ENCODE measurements at places on chromosomes 7 and 10. TPM values are rescaled to one million over a fixed set of nuclear protein-coding genes. Genes with fewer than 3 reads are reported as not detected.

- no peaks in the 10 kb centered on the region for H3K27me3 ChIP-seq
- DNase-seq = no peak
- H3K36me3 ChIP-seq = peaks cover 19% of the 10 kb centered on the region
- H3K4me3 ChIP-seq = no peak overlapping the region
- H3K27ac ChIP-seq = no peak overlapping the region
- peaks cover 3% of the 10 kb centered on the region for H3K4me1 ChIP-seq
These were observed 13.4 kb upstream of the SH2D4B start for GRCh38 chr10:80524190-80524909.

The KCP gene
- 1.3 TPM for polyA plus RNA-seq

DNA sequence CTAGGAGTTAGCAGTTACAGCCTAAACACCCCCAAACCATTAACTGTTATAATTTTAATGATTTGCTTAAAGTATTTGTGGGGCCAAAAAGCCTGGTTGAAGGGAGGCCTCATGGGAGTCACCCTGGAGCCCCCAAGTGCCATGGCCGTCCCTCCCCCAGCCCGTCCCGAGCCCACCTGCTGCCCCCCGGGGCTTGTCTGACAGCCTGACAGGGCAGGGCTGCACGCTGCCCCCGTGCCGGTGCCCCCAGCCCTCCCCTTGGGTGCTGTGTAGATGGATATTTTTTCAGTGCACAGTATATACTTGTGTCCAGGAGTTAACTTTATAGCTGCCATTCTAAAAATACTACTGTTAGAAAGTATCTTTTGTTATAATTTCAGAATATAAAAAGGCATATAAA is 108.4 kb downstream of the CYTH3 start:
- no peak overlapping the region for H3K27ac ChIP-seq
- H3K36me3 ChIP-seq = peaks cover 57% of the 10 kb centered on the region
- DNase-seq = no peak
- no peaks in the 10 kb centered on the region for H3K27me3 ChIP-seq
- H3K4me3 ChIP-seq = no peak overlapping the region
- H3K4me1 ChIP-seq = peaks cover under 1% of the 10 kb centered on the region

The PKD2L1 gene
- 0.48 TPM for polyA plus RNA-seq
